Central memory CD8-positive, alpha-beta T cell (primary cell): ENCODE measurements at places on chromosomes 7 and 10.

- DNase-seq, result no peak
These were observed 240.9 kb downstream of the THSD7A start for GRCh38 chr7:11591055-11591633.

DNA sequence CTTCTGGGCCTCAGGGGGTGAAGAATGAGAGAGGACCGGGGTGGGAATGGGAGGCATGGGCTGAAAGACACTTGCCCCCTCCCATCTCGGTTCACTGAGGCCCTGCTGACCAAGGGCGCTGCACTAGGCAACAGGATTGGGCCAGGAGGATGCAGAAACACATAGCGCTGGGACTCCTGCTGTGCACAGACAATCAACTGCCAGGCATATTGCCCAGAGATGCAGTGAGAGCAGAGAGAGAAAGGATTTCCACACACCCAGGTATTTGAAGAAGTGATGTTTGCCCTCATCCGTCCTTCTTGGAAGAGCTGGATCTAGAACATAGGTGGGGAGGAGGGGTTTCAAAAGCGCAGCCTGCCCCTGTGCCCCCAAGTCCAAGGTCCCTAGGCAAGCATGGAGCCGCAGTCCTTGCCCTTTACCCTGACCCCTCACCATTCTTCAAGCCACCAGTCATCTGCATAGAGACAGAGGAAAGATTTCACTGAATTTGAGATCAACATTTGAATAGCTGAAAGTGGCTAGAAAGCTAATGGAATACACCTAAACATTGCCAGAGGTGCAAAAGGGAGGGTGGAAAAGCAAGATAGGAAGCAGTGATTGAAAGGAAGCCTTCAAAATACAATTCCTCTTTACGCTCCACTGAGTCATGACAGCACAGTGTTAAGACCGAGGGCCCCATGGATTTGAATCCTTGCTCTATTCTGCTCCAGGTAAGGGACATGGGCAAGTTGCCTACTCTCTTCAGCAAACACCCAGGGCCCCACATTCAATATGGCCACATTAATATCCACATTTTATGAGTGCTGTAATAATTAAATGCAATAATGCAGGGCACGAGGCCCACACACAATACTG lies 44.2 kb upstream of the TNS3 start:
- no peak for DNase-seq

DNA sequence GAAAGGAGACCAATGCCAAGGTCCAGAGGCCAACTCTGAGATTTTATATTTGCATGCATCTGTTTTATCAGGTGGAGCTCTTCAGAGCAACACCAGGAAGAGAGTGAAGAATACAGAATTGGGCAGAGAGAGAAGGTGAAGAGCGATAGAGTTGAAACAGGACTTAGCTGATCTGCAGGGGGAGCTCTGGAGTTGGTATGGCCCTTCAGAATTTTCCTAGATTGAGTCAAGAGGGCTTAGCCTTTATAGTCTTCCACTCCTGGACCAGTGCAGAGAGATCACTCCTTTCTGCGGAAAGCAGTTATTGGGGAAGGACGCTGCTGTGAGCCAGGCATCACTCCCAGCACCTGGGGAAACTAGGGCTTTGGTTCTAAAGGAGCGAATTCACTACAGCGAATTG lies 105.0 kb upstream of the DGKB start:
- DNase-seq, result no peak

DNA sequence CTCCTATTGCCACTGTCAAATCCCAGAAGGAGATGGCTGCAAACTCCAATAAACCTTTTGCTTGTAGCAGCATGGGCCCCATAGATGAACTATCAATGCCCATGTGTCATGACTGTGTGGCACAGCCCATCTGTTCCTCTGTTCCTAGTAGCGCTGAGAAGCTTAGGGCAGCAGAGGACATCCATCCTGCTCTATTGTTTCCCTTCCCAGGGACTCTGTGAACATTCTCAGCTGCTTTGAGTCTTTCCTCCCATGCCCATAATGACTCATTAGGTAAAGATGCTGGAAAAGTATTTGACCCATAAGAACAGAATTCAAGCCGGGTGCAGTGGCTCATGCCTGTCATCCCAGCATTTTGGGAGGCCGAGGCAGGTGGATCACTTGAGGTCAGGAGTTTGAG lies 28.3 kb downstream of the STMP1 start:
- no peak for DNase-seq

DNA sequence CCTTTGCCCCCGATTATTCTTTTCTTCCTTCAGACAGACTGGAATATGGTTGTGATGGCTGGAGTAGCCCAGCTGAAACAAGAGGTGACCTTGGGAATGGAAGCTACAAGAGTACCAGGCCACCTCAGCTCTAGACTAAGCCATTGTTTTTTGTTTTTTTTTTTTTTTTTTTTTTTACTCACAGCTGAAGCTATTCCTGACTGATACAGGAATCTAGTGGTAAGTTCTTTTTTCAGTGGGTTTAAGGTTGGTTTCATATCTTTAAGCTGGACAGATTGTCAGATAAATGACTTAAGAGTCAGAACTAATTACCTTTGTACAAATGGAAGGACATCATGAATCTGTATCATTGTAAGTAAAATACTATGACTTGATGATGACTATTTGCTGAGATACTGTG lies 30.2 kb upstream of the PTPN12 start:
- no peak for DNase-seq
